Sciatic nerve (tissue), 2 donors: ENCODE measurements at places on chromosomes 7 and 10. TPM values are rescaled to one million over a fixed set of nuclear protein-coding genes. Genes with fewer than 3 reads are reported as not detected.

The INTS15 gene
- 26.7 TPM for total RNA-seq

The PLCE1 gene
- total RNA-seq = 16.9 TPM

The IDI2 gene
- total RNA-seq = not detected

GRCh38 chr10:72242675-72243074 lies 26.6 kb upstream of the ASCC1 start:
- DNase-seq = peak; percentile 70

DNA sequence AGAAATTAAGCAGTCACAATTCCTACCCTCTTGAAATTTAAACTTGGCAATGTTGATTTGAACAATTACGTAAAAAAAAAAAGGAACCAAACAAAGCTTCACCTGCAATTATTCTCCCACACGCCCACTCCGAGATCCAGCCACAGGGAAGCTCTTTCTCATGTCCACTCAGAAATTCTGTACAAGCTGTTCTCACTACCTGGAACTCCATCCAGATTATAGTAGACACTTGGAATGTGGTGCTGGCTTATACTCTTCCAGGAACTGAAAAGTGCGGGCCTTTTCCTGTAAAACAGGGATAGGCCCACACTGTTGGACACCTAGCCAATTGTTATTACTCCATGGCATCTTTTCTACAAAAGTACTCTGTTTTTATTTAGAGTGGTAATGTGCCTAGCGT lies 20.3 kb upstream of the TOMM7 start:
- no peak for DNase-seq

DNA sequence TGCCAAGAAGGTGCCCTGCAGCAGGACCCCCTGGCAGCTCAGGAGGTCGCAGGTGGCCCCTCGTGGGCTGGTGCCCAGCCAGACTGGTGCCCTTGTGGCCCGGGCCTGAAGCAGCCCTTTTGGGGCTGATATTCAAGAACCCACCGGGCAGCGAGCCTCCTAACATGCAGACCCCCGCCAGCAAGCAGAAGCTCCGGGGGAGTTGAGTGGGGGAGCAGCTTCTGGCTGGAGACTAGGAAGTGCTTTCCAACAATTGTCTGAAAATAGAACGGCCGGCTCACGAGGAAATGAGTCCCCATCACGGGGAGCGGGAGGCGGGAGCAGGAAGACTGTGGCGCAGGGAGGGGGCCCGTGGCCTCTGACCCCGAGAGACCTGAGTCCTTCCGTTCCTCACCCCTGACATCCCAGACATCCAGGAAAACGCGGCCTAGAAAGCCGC lies 9.5 kb upstream of the INTS1 start:
- DNase-seq = peak; percentile 73

DNA sequence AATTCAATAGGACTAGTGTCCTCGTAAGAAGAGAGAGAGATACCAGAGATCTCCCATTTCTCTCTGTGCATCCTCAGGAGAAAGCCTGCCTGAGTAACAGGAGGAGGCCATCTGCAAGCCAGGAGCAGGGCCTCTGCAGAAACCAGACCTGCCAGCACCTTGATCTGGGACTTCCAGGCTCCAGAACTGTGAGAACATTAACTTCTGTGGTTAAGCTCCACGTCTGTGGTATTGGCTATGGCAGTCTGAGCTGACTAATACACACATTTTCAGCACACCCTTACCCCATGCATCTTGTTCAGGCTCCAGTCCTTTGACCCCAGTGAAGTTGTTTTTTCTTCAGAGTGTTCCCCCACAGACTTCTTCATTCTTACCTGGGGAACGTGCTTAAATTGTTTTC lies 3.1 kb upstream of the CRTAC1 start:
- DNase-seq = no peak

DNA sequence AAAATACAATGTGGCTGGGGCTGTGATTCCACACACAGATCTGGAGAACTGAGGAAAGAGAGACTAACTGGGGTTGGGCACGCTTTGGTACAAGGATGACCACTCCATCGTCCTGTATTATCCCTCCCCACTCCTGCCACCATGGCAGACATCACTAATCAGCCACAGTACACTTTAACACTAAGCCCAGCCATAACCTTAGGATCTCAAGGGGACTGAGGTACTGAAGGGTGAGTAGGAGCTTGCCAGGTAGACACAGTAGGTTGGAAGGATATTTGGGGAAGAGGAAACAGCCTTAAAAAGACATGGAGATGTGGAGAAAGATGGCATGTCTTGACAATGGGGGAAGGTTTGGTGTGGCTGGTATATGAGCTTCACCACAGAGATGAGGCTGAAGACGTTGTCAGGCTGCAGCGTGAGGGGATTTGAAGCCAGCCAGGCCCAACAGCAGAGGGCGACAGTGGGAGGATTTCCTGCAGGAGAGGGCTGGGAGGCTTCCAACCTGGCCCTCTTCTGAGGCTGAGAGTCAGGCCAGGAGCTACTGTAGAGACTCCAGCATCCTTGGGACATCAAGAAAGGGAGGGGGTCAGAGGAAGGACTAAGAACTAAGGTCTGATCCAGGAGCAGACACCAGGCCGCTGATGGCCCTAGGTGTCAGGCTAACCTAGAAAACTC lies 58.6 kb upstream of the COL13A1 start:
- DNase-seq = no peak

DNA sequence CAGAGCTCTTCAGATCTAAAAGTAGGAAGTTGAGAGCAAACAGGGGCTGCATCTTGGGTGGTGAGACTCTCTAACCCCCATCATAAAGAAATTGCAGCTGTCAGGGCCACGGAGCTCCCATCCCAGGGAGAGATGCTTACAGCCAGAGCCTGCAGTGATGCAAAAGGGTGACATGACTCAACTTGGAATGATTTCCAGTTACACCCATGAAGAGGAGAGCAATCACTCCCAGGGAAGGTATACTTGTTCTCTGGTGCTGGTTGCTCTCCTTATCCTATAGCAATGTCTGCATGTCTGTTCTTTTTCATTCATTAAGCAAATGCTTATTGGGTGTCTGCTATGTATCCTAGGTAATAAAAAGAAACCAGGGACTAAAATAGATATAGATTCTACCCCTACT lies 228.0 kb downstream of the RAB11FIP2 start:
- no peak for DNase-seq

- no peak for DNase-seq
Observed at GRCh38 chr7:16651396-16652239, 5.6 kb downstream of the BZW2 start.

DNA sequence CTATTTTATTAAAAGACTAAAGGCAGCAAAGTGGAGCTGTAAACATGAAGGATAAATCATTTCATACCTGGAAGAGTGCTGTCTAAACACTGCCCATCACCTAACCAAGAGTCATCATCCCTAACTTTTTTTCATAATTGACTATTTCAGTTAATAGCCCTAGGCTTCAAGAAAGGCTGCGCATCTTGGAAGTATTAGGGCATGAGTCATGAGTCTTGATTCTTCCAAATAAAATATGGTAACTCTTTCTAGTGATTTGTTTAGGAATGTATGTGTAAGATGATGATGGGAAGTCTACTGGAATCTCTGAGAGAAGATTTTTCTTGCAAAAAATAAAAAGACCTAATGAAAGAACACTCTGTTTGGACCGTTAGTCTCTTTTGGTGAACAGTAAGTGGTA lies 207.7 kb upstream of the AHR start:
- DNase-seq = no peak

DNA sequence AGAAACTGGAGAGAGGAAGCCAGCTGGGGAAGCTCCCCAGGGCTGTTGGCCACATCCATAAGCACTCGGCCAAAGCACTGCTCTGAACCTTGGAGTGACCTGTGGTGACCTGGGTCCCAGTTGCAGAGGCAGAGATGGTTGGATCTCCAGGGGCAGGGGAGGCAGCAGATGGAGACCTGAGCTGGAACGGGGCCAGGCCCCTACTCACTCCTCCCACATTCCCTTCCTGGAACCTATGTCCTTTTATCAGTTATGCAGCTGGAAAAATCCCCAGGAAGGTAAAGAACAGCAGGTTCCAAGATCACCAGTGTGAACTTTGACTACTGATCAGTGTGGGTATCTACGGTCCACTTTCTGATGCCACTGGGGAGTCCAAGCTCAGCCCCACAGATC lies 9.6 kb upstream of the PNLIPRP2 start:
- DNase-seq = no peak

- no peak for DNase-seq
Observed at GRCh38 chr7:47380325-47381133, 201.4 kb downstream of the TNS3 start.

DNA sequence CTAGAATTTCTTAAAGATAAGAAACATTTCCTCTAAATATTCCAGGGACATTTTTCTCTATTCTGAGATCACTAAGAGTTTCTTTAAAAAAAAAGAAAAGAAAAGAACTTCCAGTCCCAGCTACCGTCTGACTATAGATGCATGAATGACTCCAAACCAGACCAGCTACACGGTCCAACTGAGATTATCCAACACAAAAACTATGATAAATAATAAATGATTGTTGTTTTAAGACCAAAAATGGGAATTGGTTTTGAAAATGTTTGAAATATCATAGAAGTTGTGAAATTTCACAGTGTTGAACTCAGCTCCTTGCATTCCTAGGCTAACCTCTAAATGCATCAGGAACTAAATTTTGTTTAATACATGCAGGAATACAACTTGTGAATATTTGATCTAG lies 1619.6 kb upstream of the LRRTM3 start:
- DNase-seq = no peak

DNA sequence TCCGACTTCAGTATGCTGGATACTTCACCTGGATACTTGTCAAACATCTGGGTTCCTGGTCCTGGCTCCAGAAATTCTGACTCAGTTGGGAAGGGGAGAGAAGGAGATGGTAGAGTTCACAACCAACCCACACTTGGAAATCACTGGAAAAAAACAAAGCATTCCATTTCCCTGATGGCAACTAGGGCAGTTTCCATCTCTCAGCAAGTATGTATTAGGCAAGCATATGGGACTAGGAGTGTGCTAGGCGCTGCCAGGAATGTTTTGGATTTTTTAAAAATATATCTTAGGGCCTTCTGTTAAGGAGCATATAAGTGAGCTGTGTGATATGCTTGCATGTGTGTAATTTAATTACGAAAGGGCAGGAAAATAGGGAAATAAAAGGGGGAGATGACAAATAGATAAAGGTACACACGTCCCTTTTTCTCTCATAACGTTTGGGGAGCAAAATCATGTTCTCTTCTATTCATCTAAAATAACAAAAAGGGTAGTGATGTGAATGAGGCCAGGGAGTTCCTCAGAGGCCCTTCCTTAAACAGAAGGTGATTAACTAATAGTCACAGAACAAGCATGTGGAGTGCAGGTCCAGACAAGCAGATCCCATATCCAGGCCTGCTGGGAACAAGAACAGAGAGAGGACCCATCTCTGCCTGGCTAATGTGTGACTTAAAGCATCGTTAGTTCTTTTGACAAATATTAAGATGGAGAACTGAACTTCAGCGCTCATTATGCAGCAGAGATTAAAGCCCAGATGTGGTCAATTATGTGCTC lies 64.5 kb upstream of the NFE2L3 start:
- no peak for DNase-seq

DNA sequence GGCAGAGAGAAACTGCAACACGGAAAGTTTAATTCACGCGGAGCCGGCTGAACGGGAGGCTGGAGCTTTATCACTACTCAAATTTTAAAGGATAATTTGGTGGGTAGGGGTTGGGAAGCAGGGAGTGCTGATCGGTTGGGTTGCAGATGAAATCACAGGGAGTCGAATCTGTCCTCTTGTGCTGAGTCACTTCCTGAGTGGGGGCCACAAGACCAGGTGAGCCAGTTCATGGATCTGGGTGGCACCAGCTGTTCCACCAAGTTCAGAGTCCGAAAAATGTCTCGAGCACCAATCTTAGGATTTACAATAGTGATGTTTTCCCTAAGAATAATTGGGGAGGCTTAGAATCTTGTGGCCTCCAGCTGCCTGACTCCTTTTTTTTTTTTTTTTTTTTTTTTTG lies 3.6 kb upstream of the PRAP1 start:
- no peak for DNase-seq

The RFC2 gene
- 17.1 TPM for total RNA-seq

The CFAP58 gene
- 0.67 TPM for total RNA-seq

GRCh38 chr10:12663863-12664262 lies 314.5 kb downstream of the CAMK1D start:
- no peak for DNase-seq

DNA sequence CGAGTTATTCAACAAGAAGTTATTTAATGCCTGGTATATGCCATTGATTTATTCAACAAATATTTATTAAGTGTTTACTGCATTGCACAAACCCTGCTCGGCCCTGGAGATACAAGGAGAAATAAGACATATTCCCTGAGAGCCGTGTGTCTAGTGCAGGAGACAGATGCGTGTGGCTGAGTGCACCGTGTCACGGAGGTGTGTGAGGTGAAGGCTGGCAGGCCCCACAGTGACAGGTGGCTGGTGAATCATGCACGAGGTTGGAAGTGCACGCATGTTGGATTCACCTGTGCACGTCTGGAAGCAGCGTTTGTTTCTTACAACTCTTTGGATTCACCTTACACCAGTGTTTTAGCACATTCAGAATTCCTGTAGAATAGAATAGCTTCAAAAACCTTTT lies 136.6 kb upstream of the SHH start:
- no peak for DNase-seq

The EEPD1 gene
- total RNA-seq = 19.3 TPM

DNA sequence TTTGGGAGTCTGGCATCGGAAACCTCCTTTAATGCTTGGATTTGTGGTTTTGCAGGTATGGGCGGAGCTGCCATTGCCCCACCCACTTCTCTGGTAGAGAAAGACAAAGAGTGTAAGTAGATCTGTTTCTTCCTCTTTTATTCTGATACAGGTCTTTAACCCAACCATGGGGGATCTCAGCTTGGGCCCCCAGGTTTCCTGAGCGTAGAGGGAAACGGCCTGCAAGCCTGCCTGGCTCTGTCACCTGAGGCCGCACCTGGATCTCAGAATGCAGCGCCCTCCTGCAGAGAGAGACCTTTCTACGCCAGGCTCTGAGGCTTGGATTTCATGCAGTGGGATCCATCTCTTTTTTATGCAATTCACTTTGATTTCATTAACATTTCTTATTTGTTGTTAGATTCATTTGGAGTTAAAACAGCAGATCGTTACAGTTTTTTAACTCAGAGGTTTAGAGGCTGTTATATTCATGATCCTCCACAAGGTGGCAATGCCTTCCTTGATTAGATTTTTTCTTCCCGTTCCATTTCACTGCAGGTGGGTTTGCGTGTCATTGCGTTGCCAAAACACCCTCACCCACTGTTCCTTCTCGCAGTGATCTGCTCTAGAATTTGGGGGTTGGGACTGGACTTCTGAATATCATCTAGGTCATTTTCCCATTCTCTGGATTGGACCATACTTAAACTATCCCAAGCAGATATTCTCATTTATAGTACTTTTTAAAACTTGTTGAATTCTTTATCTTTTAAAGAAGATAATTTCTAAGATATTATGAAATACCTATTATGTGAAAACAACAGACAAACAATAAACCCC lies 20.0 kb downstream of the RBM17 start:
- DNase-seq = no peak

- DNase-seq = no peak
Observed at GRCh38 chr10:35659456-35659855, 17.4 kb upstream of the FZD8 start.
